Esophagus squamous epithelium (tissue), 5 donors: ENCODE measurements at places on chromosomes 6 and 20.
A peak's percentile ranks its signal among the peaks of the same experiment; 100 is the strongest.

GRCh38 chr6:75206576-75207342 is 906 bp upstream of the COL12A1 start:
- DNase-seq = no peak

- no peak for DNase-seq
These were observed 102.5 kb downstream of the EYA2 start for GRCh38 chr20:46997187-46997586.

GRCh38 chr6:149075616-149076354 is 241.7 kb upstream of the TAB2 start:
- no peak for DNase-seq

DNA sequence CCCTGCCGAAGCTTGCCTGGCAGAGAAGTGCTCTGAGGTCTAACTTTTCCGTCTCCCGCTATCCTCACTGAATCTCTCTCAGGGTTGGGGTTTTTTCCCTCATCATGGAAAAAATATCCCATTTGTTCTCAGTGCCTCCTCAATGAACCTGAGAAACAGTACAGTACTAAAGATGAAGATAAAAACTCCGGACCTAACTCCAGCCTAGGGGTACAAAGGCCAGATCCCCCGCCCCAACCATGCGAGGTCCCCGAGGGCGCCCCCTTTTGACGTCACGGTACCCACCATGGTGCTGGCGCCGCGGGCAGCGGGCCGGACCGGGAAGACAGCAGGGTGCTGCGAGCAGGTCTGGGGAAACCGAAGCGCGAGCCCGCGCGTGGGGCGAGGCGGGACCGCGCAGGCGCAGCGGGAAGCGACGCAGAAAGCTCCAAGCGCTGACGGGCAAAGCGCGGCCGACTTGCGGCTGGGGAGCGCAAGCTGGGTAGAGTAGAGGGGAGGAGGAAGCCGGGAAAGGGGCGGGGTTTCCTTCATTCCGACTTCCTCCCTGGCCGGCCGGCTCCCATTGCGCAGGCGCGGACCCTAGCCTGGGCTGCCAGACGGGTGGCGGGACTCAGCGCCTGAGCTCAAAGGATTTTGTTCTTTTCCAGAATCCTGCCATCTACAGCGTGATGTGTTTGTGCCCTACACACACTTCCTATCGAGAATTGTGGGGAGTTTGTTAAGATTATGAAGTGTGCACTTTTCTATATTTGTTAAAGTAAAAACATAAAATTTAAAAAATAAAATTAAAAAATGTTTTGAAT is at the start of gene LSM2:
LSM2 (minus strand) TSS at position 497 of the 803 bp plus-strand sequence; CDS start at position 288, 209 bp downstream.
- peak; percentile 79 for DNase-seq

GRCh38 chr20:45073221-45073620 is 27.7 kb downstream of the KCNS1 start:
- DNase-seq = no peak

DNA sequence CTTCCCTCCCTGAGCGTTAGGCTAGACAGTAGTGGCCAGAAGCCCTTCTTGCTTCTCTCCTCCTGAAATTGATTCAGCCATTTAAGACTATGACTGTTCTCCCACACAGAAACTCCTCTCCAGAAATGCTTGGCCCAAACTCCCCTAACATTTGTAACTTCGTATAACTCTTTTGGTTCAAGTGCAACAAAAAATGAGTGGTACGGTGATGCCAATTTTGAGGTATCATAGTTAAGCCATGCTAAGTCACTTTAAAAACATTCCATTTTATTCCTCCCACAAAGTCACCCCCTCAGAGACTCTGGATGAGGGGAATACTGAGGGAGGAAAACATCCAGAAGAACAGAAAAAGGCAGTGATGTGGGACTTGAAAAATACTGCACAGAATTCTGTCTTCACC is 21.1 kb upstream of the ROS1 start:
- no peak for DNase-seq

DNA sequence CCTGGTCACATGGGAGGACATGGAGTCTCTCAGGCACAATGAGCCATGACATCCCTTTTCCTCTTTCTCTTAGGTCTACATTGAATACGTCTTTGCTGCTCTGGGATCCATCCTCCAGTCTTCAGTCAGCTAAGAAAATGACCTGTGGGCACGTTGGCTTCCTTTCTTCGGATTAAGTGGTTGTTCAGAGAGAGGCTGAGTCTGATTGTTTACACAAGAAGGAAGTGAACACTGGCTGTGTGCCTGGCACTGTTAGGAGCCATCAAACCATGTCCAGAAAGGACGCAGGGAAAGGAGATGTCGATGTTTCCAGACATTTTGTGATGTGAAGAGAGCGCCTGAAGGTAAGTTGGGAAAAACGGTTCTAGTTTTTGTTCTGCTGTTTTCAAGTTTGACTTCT is 309.9 kb upstream of the CDYL start:
- DNase-seq = no peak

DNA sequence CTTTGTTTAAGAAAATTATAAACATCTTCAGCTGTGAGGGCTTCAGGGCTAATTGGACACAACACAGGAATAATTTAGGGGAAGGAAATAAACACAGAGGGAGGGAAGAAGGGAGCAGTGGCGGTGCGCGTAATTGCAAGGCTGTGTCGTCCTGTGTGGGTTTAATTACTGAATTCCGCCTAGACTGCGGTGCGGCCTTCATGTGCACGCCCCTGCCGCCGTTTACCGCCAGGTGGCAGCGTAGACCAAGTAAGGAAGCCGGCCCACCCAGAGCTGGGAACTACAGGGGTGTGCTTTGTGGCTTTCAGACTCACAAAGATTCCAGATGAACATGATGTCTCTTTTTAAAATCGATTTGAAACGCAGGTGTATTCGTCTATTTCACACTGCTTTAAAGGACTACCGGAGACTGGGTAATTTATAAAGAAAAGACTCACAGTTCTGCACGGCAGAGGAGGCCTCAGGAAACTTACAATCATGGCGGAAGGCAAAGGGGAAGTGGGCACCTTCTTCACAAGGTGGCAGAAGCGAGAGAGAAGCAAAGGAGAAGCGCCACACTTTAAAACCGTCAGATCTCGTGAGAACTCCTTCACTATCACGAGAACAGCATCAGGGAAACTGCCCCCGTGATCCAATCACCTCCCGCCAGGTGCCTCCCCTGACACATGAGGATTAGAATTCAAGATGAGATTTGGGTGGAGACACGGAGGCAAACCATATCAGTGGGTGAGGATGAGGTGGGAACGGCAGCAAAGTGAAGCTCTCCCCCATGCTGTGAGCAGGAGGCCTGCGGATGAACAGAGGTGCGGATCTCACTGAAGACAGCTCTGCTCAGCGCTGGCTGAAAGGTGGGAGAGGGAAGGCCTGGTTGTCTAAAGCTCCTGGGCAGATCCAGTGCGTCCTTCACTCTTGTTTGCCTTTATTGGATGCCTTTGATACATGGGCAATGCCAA is 222.0 kb upstream of the PDE10A start:
- DNase-seq = no peak

DNA sequence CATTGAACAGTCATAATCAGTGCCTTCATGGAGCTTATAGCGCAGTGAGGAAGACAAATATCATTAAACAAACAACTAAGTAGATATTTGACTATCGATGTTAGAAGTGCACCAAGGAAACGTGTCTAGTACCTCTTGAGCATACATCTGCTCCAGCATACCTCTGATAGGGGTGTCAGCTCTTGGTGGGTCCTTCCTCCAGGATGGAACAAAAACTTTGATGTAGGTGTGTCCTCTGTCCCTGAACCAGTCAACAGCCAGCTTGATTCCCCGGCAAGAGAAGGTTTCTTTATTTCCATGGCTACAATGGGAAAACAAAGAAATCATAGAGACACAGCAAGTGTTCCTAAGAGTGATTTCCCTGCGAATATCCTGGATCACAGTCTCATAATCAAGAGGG is 23.1 kb downstream of the ZC3H12D start:
- DNase-seq = no peak

DNA sequence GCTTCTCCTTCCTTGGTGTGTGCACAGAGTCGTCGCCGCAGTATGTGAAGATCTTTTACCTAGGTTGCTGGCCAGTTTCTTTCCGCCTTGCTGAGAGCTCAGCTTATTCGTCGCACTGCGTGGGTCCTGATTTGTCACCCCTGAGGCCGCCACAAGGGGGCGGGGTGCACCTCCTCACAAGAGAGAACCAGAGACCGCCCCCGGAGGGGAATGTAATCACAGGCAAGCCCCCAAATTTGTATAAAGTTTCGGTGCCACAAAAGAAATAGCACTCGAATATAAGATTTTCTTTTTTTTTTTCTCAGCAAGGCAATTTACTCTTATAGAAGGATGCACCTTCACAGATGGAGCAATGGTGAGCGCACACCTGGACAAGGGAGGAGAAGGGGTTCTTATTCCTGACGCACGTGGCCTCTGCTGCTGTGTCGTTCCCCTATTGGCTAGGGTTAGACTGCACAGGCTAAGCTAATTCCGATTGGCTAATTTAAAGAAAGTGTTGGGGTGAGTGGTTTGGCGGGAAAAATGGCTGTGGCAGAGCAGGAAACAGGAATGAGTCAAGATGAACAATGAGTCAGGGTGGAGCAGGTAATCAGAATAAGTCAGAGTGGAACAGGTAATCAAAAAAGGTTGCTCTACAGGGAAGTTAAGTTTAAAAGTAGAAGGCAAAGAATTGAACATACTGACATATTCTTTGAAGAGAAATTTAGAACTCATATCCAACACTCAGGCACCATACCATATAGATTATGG is 19.5 kb downstream of the NCOA3 start:
- no peak for DNase-seq

GRCh38 chr6:45554591-45554990 is 176.9 kb upstream of the SUPT3H start:
- DNase-seq = no peak

GRCh38 chr6:48378884-48379407 is 267.9 kb upstream of the PTCHD4 start:
- DNase-seq = no peak

DNA sequence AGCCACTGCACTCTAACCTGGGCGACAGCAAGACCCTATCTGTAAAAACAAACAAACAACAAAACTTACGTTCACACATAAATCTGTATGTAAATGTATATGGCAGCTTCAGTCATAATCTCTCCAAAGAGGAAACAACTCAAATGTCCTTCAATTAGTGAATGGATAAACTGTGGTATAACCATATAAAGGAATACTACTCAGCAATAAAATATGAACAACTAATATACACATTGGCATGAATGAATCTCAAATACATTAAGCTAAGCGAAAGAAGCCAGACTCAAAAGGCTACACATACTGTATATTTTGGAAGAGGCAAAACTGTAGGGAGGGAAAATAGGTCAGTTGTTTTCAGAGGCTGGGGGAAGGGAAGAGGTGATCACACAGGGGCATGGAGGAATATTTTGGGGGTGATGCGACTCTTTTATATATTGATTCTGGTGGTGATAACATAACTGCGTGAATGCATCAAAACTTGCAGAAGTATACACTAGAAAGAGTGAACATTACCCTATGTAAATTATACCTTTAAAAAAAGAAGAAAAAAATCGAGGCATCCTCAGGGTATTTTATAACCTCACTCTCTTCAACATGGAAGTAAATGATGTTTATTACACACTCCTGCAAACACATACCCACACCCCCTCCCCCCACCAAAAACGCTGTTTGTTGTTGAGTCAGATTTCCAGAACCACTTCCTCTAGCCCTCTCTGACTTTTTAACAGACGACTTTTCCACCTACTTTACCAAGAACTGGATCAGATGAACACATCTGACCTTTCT is 115.2 kb upstream of the RNF24 start:
- DNase-seq = no peak

GRCh38 chr20:60378620-60379019 is 420.4 kb downstream of the CDH26 start:
- DNase-seq = no peak

GRCh38 chr6:81727876-81728517 is 24.5 kb downstream of the TENT5A start:
- no peak for DNase-seq

GRCh38 chr20:21702553-21703470 is 2.7 kb upstream of the PAX1 start:
- DNase-seq = no peak

- no peak for DNase-seq
These were observed 16.2 kb upstream of the MRPS18A start for GRCh38 chr6:43703512-43704429.
